ENCODE measurements at places on chromosomes 5 and 9.

DNA sequence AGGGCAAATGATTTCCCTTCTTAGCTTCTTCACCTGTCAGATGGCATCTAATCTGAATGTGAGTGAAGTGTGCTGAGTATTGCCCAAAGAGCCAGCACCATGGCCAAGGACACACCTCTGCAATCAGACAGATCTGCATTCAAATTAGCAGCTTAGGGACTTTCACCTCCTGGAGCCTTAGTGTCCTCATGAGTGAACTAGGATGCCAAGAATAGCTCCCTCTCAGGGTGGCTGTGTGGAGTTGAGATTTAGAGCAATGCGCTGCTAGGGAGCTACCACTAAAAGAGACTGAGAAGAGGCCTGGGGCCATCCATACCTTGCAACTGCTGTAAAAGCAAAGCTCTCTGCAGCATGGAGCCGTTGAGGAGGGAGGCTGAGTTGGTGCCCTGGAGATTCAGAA is 1.4 kb downstream of the CIZ1 start:
- no peak for DNase-seq

DNA sequence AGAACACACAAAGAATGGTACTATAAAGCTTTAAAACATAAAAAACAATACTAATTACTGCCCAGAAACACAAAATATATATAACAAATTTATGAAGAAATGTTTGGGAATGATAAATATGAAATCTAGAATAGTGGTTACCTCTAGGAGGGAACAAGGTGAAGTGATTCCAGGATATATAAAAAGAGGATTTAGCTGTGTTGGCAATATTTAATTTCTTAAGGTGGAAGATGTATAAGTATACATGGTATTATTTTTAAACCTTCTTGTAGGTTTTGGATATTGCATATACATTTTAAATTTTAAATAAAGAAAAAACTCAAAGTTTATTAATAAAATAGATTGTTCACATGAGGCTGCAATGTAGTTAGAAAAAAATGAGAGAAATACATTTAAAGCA is 112.7 kb upstream of the ZNF618 start:
- DNase-seq: no peak

- DNase-seq: no peak
Measured at GRCh38 chr5:74384851-74385250, 255.7 kb downstream of the ENC1 start.

- no peak for DNase-seq
Measured at GRCh38 chr9:136565086-136565714, 19.4 kb upstream of the NOTCH1 start.

DNA sequence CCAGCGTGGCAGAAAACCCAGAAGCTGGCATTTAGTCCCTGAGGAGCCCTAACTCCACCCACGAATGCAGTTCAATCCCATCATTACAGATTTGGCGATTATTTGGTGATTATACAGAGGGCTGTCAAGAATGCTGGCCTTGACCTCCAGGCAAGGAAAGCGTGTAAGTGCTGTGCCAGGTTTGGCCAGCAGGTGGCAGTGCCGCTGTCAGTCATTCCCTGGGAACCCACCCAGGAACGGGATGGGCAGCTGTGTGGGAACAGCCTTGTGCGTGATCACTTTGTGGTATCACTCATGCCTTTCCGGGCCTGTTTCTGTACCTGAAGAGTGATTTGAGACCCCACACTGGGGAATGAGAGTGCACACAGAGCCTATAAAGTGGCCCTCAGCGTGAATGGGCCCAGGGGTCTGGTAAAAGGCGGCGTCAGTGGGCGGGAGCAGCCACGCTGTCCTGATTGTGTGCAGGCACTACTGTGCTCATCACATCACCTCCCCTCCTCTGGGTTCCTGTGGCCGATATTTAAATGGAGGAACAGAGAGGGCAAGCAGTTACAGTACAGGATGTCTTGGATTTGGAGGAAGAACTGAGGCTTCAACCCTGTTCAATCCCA is 215.6 kb downstream of the ROR2 start:
- DNase-seq: peak; percentile 73

DNA sequence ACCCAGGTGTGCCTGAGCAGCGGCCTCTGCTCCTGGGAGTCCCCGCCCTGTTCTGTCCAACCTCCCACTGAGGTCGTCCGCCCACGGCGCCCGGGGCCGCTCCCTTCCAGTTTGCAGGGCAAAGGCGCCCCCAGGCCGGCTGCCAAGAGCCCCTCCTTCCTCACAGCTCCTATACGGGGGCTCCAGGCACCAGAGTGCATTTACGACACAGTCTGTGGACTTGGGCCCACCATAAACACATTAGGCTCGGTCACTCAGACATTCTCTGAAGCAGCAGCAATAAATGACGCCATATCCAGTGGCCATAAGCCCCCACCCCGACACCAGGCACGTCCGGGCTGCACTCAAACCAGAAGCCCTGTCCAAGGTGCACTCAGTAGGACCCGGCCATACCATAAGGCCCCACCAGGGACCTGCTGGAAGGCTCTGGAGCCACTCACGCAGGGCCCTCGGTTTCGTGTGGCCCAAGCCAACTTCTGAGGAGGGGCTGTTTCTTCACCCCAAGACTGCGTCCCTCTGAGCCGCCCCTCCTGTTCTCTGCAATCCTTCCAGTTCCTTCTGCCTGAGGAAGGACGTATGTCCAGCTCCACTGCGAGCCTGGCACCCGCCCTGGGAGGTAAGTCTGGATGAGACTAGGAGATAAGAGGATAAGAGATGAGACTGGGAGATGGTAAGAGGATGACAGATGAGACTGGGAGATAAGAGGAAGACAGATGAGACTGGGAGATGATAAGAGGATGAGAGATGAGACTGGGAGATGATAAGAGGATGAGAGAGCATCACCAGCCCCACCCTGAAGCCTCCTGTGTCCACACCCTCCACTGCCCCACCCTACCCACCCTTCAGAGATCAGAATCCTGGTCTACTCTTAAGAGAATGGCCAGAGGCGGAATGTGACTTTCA is 26.7 kb downstream of the SLC6A18 start:
- DNase-seq: no peak

GRCh38 chr5:112935675-112936074 is 13.6 kb upstream of the REEP5 start:
- DNase-seq: no peak

GRCh38 chr5:10474521-10475075 is 32.9 kb downstream of the ROPN1L start:
- no peak for DNase-seq

DNA sequence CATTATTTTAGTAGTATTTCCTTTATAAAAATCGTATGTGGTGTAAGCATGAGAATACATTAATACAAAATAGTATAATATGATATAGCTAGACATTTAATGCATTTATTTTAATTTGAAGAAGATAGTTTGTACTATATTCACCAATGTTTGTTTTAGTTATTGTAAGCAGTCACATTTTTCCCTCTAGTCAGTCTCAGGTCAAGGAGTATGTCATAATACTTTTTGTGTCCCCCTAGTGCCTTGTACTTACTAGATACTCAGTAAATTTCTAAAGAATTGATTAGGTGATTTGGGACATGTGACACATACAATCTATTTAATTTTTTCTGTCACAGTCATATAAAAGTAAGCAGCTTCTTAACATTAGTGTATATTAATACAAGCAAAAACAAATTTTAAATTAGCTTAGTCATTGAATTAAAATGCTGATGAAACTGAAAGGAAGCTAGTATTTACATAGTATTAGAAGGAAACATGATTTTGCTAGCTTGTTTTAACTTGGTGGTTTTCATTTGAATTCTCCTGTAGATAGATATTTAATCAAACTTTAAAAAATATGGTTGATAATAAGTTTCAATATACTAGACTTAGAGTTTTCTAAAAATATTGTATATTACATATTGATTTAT is 242.2 kb downstream of the FER start:
- DNase-seq: no peak

GRCh38 chr5:13250464-13251291 is 693.8 kb downstream of the DNAH5 start:
- DNase-seq: no peak

GRCh38 chr9:27193886-27194285 is 84.9 kb downstream of the TEK start:
- no peak for DNase-seq

DNA sequence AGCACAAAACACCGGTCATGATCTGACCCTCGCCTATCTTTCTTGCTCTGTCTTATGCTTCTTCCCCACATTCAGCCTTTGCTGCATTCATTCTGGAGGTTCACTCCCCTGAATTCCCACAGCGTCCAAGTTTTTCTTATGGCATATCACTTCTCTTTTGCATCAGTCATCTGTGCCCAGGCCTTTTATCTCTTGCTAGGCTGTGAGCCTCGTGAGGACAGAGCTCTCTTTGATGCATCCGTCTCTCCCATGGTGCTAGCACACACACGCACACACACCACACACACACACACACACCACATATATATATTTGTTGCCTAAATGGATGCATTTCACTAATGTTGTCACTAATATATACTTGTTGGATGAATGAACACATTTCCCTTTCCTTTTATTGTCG is 45.8 kb upstream of the ATG10 start:
- no peak for DNase-seq

DNA sequence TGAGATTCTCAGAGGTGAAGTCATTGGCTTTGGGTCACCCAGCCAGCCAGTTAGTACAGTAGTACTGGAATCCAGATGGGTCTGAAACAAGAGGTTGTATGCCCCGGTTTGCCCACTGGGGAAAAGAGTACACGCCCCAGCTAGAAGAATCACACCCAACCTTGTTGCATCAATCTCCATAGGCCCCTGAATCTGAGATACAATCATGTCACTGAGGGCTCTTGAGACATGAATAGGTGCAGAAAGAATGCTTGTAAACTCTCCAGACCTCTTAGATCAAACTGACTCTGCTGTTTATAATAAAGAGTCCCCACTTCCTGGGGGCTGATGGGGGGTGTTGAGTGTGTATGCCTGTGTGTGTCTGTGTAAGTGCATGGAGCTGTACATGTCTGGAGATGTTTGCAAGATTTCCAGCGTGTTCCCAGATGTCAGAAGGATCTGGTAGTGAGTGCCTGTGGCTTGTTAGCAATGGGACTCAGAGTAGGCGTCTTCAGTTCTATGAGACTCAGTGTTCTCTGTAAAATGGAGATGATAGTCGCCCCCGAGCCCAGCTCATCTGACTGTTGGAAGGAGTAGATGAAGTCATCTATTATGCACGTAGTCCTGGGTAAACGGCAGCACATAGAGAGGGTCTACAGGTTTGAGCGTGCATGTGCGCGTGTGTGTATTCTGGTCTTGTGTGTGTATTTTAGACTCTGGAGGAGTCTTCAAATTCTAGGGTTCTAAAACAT is 48.2 kb downstream of the COL27A1 start:
- DNase-seq: no peak

GRCh38 chr5:179731791-179732411 is 721 bp upstream of the MAML1 start:
- DNase-seq: peak; percentile 37

GRCh38 chr9:76018761-76019160 is 128.3 kb downstream of the PCSK5 start:
- no peak for DNase-seq

DNA sequence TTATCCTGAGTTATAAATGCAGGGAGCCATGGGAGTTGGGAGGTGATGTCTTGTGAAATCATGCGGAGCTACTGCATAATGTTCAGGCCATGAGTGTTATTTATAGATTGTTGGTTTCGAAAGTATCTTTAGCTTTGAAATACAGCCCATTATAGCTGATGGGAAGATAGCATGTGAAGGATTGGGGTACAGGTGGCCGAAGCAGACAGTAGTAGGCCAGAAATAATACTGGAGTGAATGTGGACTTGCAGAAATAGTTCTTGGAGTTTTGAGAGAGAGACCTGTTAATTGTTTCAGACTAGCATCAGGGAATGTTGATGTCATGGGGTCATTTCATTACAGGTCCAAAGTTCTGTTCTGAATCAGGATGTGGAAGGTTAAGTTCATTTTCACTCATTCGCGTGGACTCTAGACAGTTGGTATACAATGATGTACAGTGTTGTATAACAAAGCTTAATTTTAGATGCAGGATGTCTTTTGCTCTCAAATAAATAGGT is 3.8 kb downstream of the ATP6V1G1 start:
- DNase-seq: no peak

- DNase-seq: no peak
Measured at GRCh38 chr9:110047955-110048402, 160.0 kb downstream of the C9orf152 start.

DNA sequence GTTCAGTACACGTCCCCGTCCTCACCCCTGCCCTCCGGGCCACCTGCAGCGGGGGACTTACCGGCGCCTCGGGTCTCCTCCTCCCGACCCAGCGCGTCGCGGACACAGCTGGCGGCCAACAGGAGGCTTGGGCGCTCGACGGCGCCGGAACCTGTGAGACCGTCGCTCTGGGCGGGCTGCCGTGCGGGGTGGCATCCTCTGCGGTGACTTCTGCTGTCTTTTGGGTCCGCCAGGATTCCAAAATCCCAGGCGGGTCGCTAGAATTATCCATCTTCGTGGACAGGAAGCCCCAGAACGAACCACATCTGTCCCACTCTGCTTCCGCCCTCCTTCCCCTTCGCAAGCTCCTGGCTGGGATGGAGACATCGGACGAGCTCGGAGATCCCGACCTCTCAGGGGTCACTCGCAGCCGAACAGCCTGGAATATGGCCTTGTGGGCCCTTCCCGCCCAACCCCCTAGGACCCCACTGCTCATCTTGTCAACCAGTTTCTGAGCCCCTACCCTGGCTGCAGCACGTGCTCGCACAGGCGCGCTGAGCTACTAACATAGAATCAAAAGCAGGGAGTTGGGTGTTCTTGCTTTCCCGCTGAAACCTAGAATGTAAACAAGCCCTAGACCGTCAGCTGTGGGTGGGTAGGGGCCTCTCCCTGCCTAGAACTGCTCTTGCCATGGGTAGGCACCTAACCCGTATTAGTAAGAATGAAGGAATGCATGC is 947 bp upstream of the MARCHF3 start:
- peak; percentile 56 for DNase-seq

DNA sequence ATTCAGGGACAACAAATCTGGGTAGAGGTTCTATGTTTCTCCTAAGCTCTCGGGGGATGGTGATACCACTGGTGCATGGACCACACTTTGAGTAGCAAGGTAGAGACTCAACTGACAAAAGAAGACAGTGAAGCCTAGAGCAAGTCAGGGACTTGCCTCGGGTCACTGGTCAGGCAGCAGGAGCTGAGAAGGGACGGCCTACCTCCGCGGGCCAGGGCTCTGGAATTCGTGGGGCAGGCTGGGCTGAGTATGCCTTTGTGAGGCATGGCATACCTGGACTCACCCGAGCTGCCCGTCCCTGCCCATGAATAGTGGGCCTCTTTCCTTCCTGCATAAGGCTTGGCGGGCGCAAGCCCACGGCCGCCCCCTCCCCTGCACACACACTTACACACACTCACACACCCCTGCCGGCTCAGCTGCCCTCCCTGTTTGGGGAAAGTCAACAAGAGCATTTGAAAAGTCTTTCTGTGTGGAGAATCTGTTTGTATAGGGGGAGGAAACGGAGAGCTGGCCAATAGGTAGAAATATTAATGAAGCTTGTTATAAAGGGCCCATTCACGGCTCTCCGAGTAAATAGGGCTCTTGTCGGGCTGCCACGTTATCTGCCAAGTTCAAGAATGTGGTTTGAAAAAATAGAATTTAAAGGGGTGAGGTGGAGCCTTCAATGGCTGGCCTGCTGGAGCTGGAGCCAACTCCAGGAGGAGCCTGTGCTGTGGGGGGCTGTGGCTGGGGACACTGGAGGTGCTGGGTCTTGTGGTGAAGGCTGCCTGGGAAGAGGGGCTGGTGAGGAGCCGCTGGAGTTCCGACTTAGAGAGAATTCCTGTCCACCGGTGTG is 19.1 kb upstream of the KIF12 start:
- no peak for DNase-seq
